ENCODE measurements at places on chromosomes 6 and 20.

- DNase-seq, result peak; percentile 87
Observed at GRCh38 chr6:138250513-138251247, 32.4 kb upstream of the PBOV1 start.

DNA sequence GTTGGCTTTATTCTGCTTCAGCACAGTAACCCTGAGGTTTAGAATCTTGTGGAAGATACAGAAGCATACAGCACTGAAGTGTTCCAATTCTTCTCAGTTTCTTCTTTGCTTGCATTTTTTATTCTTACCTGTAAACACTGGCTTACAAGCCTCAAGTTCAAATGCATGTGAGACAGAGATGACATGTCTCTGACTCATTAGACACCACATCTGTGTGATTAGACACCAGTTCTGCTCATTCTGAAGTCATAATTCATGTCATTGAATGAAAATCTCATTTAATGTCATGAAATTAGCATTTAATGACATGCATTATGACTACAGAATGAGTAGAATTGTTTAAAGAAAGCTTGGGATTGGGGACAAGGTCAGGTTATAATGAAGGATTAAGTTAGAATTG lies 5.8 kb downstream of the GZF1 start:
- no peak for DNase-seq

DNA sequence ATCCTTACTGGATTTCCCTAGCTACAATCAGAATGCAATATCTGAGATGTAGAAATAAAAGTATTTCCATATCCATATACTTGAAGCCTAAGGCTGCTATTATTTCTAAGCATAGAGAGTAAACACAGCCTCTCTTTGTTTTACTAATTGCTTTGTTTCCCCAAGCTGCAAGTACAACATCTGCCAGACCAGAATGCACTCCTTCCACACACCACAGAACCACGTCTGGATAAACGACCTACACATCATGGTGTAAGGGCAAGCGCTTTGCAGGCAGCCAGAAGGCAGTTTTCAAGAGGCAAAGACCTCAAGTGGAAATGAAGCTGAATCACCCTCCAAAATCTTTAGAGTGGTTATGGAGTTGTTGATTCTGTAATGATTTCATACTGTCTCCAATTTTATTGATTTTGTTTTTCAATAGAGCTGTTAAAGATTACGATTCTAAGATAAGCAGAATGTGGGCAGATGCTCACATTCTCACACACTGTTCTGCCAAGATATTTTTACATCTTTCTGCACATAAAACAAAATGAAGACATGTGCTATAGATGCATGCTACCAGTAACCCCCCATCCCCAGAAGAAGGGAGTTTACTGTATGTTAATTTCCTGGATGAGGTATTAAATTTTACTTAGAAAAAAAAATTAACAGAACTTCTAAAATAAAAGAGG lies 88.8 kb downstream of the THEMIS start:
- no peak for DNase-seq

GRCh38 chr20:3248167-3248992 lies 9.4 kb upstream of the SLC4A11 start:
- DNase-seq, result peak; percentile 32

GRCh38 chr6:142286088-142286409 lies 15.8 kb upstream of the ADGRG6 start:
- no peak for DNase-seq

GRCh38 chr6:169101981-169102380 lies 151.7 kb downstream of the THBS2 start:
- no peak for DNase-seq

GRCh38 chr20:32149566-32150170 lies 40.2 kb downstream of the TM9SF4 start:
- no peak for DNase-seq

- no peak for DNase-seq
Observed at GRCh38 chr20:62896526-62896925, 29.8 kb downstream of the DIDO1 start.

DNA sequence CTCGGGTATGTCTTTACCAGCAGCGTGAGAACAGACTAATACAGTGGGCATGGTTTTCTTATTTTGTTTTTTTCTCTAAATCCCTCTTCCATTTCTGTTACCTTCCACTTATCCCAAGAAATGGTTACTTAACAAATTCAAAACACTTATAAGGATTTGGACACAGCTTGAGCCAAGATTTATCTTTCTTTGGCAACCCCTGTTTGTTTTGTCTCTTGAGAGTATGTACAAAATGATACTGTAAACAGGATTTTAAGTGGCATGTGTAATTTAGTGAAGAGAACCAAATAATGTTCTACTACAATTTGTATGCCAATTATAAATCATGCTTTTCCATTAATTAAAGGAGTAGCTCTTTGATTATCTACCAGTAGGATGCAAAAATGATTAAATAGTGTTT lies 51.4 kb downstream of the PPP1R14C start:
- DNase-seq, result no peak

- DNase-seq, result peak; percentile 66
Observed at GRCh38 chr20:5674176-5674660, 76.0 kb upstream of the SHLD1 start.

DNA sequence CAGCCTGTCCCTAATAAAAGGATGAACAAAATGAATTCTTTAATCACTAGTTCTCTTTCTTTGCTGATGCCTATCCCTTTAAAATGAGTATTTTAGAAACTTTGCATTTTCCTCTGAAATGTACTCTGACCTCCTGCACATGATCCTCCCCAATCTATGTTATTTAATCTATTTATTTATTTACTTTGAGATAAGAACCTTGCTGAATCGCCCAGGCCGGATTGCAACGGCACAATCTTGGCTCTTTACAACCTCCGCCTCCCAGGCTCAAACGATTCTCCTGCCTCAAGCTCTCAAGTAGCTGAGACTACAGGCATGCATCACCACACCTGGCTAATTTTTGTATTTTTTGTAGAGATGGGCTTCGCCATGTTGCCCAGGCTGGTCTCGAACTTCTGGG lies 27.9 kb downstream of the ADTRP start:
- no peak for DNase-seq

DNA sequence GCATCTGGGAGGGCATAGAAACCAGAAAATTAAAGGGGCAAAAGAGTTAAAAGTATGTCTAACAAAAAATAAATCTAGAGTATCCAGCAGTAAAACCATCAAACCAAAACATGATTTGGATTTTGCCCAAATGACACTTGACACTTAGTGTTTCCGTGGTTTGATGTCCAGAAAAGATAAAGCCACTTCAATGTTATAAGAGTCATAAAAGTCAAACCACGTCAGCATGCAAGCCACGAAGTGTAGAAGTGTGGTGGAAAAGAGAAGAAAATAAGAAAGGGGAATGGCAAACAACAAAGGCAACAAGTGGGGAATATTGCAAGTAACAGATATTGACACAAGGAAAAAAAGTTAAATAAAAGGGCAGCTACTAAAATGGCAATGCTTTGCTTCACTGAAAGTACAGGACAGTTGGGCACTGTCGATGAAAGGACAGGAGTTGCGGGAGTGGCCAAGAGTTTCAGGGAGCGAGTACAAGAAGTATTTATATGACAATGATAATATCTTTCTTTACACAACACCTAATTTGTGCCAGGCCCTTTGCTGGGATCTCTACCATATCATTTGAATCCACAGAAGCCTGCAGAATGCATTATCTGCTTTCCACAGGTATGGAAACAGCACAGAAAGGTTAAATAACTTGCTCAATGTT lies 6.3 kb upstream of the HDDC2 start:
- no peak for DNase-seq

DNA sequence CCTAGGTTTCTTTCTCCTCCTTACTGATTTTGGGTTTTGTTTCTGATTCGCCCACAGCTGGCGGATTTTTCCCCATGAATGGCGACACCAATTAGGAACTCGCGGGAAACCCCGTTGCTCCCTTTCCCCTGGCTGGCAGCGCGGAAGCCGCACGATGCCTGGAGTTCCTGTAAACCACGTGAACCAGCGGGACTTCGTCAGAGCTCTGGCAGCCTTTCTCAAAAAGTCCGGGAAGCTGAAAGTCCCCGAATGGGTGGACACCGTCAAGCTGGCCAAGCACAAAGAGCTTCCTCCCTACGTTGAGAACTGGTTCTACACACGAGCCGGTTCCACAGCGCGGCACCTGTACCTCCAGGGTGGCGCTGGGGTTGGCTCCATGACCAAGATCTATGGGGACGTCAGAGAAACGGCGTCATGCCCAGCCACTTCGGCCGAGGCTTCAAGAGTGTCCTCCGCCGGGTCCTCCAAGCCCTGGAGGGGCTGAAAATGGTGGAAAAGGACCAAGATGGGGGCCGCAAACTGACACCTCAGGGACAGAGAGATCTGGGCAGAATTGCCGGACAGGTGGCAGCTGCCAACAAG lies 3.2 kb upstream of the SEC23B start:
- no peak for DNase-seq

DNA sequence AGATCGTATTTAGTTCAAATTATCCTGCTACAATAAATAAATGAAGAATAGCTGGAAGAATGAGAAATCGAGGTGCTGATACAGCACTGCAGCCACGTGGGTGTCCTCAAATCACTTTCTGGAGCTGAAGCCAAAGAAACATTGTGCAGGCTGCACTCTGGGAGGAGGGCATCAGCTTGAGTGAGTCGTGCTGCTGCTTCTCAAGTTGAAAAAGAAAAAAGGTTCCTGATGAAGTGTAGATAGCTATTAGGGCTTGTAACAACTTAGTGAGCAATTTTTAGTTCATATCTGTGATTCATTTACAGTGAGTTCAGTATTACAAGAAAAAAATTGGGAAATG lies 40.5 kb downstream of the DSE start:
- no peak for DNase-seq

DNA sequence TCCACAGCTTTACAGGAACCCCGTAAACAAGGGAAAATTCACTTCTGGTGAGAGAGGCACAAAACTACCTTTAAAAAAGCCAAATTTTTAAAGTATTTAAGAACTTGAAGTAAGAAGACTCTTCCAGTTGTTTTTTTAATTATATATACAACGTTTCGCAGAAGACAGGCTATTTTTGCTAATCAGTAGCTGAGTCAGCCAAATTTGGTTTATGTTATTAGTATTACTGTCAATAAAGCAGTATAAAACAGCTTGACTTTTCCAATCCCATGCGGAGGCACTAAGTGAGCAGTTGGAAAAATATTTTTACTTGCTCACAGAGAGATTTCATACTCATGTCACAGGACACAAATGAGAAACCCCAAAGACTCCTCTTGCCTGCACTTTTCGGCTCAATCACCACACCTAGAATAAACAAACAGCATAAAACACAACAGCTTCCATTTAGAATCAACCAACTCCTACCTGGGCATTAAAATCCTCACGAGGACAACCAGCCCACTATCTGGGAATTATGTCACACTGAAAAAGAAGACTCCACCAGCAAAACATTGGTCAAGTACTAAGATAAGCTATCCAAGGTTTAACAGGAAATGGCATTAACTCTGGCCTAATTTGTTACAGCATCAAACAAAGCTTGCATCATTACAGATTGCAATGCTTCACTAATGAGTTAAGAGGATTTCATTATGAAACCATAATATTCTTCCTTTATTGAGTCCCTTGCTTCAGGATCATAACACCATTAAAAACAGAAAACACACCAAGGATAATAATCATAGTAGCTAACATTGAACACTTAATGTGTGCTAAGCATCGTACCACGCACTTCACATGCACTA lies 26.3 kb downstream of the ELOVL5 start:
- no peak for DNase-seq

- DNase-seq, result no peak
Observed at GRCh38 chr6:159645640-159646039, 47.4 kb downstream of the SOD2 start.

DNA sequence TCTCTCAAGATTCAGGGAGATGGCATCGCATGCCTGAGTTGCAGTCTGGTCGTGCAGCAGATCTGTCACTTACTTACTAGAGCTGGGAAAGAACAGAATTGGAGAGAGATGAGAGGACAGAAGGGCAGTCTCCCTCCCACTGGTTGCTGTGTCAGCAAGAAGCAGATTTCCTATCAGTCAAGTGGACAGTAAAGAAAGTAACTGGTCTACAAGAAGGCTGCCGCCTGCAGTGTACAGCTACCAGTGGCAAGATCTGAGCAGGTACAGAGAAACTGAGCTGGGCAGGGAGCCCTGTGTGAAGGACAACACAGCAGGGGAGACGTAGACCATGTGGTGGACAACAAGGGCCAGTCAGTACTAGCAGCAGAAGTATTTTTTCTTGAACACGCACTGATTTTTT lies 49.5 kb upstream of the PCSK2 start:
- no peak for DNase-seq

GRCh38 chr6:162750776-162751175 lies 23.0 kb downstream of the PACRG start:
- DNase-seq, result no peak

GRCh38 chr20:16821211-16822089 lies 73.3 kb downstream of the OTOR start:
- no peak for DNase-seq

DNA sequence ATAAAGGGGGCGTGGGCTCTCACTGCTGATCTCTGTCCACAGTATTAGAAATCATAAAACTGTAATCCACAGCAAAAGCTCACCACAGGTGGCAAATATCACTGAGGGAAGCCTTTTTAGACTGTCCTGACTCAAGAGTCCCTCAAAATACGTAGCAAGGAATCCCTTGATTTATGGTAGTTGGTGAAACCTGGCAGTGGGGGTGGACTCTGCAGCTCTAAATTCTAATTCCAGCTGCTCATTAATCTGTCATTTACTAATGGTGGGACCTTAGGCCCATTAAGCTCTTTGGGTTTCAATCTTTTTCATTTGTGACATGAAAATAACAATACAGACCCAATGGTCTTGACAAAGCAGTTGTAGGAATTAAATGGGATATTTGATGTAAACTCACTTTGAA lies 32.3 kb downstream of the GMDS start:
- DNase-seq, result no peak

DNA sequence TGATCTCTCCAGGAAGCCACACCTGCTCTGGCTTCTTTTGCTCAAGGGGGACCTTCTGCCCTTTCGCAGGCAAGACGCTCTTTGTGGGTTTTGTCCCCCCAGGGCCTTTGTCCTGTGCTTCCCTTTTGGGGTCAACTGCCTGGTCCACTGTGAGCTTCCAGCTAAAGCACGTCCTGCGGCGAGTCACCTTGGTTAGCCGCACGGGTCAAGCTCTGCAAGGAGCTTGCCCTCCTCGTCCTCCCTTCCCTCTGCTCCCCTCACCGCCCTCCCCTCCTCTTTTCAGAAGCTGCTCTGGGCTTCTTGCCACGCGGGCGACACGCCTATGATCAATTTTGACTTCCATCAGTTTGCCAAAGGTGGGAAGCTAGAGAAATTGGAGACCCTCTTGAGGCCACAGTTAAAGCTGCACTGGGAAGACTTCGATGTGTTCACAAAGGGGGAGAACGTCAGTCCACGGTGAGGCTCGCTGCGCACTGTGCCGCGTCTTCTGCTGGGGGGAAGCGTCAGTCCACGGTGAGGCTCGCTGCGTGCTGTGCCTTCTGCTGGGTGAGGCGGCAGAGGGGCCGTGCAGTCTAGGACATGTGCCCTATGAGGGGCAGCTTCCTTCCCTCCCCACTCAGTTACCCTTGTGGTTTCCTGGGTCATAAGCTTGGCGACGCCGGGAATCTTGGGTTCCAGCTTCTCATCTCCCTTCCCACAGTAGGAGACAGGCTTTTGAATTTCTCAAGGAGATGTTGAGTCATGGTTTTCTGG lies 80.2 kb downstream of the SYNJ2 start:
- DNase-seq, result no peak

GRCh38 chr6:161038229-161039031 lies 46.9 kb downstream of the MAP3K4 start:
- no peak for DNase-seq
